Activated CD4-positive, alpha-beta memory T cell treated with anti-CD3 and anti-CD28 coated beads, Interleukin-2, amount 10 ng/mL, durations not matched to agents 7 days and 5 days (primary cell): ENCODE measurements at places on chromosomes 7 and 10. TPM values are rescaled to one million over a fixed set of nuclear protein-coding genes. Genes with fewer than 3 reads are reported as not detected.

GNAT3 gene
- not detected for total RNA-seq

HYAL4 gene
- not detected for total RNA-seq

FOXP2 gene
- total RNA-seq, result not detected

EBLN1 gene
- total RNA-seq, result not detected

OR2A42 gene
- not detected for total RNA-seq

AKR1E2 gene
- 4.8 TPM for total RNA-seq

CYP3A5 gene
- total RNA-seq, result not detected

GPR15LG gene
- total RNA-seq, result not detected

CEP41 gene
- total RNA-seq, result 13.2 TPM

SEMA3E gene
- not detected for total RNA-seq

BMPER gene
- total RNA-seq, result not detected

GSTO2 gene
- 0.88 TPM for total RNA-seq
